ENCODE measurements at places on chromosomes 3 and 15. TPM values are rescaled to one million over a fixed set of nuclear protein-coding genes. Genes with fewer than 3 reads are reported as not detected.

- no peak for DNase-seq
Measured at GRCh38 chr3:156664831-156665178, 9.6 kb upstream of the TIPARP start.

- no peak for DNase-seq
Measured at GRCh38 chr3:170425491-170426239, 7.0 kb downstream of the CLDN11 start.

GRCh38 chr3:12308517-12308916 lies 19.6 kb downstream of the PPARG start:
- DNase-seq = no peak

The MME gene
- 1.8 TPM for total RNA-seq

The ZDHHC23 gene
- 3.2 TPM for total RNA-seq

The PRR20G gene
- not detected for total RNA-seq

The TERC gene
- total RNA-seq = 9.0 TPM

The TM6SF1 gene
- total RNA-seq = not detected

Measured in CD4-positive, alpha-beta T cell (primary cell).